D721Med (cell line): ENCODE measurements at places on chromosomes 5 and 9.

DNA sequence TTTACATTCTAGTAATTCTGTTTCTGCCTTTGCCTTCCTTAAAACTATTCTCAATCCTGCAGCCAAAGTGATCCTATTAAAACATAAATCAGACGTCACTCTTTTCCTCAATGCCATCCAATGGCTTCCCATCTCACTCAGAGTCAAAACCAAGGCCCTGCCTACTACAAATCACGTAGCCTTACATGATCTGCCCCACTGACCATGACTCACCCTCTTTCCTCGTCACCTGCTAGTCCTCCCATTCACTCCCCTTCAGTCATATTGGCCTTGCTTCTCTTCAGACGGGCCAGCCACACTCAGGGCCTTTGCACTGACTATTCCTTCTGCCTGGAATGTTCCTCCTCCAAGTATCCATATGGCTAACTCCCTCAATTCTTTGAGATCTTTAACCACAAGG is 39.0 kb upstream of the DMXL1 start:
- no peak for DNase-seq

DNA sequence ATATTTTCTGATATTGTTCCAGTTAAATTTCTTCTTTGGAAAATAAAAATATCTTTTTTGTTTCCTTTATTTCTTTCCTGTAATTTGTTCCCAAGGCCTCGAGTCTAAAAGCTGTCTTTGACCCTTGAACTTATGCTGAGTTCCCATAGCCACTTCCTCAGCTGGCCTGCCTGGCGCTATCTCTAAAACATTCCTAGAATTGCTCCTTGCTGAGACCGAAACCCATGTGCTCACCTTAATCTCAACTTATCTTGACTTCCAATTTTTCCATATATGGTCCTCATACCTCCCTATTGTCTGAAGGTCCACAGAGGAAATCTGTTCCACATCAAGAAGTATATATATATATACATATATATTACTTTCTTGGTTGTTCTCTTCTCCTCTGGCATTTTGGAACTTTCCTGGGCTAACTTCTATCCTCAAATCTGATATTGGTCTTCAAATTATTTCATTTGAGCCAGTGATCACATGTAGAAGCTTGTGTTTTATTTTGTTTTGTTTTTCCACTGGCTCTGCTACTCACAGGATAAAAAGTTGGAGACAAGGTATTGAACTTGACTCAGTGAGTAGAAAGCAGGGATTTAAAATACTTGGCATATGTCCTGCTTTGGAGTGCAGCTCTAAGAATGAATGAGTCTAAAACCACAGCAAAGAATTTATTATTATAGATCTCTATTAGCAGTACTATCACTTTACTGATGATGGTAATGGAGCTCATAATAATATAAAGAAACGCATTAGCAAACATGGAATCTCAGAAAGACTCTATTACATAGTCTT is 45.2 kb downstream of the ENC1 start:
- no peak for DNase-seq

DNA sequence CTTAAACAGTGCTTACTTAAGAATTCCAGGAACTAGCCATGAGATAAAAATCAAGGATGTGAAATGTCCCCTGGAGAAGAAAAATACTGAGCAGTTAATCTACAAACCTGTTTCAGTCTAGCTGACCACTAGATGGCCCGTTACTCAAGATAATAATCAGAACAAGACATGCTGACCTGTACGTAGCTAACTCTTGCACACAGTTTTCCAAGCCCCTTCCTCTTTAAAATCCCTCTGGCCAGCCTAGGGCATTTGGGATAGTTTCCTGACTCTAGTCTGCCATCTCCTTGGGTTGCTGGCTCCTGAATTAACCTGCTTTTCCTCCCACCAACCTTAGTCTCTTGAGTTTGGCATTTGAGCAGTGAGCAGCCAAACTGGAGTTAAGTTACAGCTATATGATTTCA is 59.2 kb upstream of the TRAF1 start:
- DNase-seq = no peak

DNA sequence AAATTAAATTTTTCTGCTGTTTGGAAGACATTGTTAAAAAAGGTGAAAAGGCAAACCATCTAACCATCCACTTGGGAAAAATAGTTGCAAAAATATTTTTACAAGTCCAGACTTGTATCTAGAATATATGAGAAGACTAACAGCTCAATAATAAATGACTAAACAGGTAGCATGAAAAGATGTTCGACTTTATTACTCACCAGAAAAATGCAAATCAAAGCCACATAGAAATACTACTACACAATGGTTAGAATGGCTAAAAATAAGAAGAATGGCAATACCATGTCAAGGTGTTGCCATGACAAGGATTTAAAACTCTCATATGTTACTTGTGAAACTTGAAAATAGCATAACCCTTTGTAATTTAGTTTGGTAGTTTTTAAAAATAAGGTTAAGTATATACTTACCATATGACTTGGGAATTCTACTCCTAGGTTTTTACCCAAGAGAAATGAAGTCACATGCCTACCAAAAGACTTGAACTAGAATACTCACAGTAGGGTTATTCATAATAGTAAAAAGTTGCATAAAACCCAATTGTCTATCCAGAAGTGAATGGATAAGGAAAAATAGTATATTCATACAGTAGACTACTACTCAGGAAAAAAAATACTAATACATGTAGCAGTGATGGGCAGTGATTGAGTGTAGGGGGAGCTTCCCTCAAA is 93.8 kb downstream of the VPS13A start:
- no peak for DNase-seq
